ENCODE measurements at places on chromosomes 16 and 17.

DNA sequence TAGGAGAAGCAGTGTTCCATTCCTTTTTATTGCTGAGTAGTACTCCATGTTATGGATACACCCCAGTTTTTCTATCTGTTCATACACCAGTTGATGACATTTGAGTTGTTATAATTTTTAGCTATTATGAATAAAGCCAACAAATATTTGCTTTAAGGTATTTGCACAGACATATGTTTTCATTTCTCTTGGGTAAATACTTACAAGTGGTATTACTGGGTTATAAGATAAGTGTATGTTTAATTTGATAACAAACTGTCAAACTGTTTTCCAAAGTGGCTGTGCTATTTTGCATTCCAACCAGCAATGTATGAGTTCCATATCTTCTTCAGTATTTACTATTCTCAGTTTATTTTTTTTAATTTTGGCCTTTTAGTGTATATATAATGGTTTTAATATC, 27.7 kb upstream of the GFOD2 start:
- no peak for DNase-seq

DNA sequence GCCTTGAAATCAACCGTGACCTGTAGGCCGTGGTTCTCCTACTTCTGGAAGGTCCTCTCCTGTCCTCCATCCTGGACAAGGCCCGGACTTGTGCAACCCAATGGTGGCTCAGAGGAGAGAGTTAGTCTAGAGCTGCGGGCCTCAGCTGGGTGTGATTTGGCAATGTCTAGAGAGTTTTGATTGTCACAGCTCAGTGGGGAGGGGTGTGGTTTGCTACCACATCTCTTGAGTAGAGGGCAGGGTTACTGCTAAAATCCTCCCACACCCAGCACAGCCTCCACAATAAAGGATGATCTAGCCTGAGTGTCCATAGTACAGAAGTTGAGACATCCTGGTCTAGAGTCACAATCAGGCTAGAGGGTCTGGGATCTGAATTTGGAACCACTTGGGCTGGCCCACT, 40.3 kb downstream of the MYH13 start:
- DNase-seq = no peak

DNA sequence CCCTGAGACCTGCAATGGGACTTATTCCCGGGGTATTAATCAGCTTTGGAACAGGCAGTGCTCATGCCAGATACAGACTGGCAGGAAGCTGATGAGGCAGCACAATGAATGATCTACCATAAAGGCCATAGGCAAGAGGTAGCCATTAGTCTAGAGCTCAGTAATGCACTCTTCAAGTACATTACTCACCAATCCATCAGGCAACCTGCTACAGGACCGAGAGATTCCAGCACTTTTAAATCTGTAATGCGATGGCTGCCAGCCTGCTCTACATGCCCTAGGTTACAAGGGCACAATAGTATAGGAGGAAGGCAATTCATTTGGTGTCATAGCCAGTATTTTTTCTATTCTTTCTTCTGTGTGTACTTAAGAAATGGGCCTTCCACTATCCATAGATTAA, 217.8 kb upstream of the PMFBP1 start:
- DNase-seq = no peak

DNA sequence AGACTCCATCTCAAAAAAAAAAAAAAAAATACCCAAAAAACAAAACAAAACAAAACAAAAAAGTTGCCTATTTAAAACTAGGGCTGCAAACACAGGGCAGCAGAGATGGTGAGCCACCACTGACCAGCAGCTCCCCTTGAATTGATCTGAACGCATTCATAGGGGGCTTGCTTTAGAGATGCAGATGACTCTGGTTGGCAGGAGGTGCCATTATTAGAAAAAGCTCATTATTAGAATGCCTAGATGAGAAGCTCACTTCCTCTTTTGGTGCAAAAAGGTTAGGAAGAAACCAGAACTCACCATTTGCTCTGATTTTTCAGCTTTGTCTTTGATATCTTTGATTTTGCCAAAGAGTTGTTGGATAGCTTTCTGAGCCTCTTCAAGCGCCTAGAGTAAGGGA, 53.1 kb downstream of the VPS53 start:
- no peak for DNase-seq

- DNase-seq = no peak
These were observed 1.7 kb upstream of the CES5A start for GRCh38 chr16:55876854-55877253.

DNA sequence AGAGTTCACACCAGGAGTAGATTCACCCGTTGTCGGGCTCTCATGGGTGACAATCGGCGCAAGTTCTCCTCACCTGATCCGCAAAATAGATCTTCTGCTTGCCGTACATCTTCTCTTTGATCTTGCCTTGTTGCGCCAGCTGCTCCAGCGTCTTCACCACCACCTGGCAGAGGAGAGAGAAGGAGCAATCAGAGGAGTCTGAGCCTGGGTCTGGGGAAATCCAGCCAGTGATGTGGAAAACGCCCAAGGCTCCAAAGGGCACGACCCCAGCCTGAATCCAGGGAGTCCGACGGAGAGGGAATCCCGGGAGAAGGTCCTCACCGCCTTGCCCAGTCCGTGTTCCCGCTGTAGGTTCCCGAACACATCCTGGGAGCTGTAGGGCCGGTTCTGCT, 393 bp downstream of the PSMC3IP start:
- no peak for DNase-seq

- no peak for DNase-seq
These were observed 55.6 kb upstream of the ALOX12 start for GRCh38 chr17:6940186-6940649.

GRCh38 chr16:86078121-86078600, 179.2 kb downstream of the IRF8 start:
- DNase-seq = no peak

GRCh38 chr16:12021578-12022253, 45.2 kb downstream of the SNX29 start:
- no peak for DNase-seq

GRCh38 chr16:88086571-88087516, 135.6 kb downstream of the BANP start:
- DNase-seq = no peak

DNA sequence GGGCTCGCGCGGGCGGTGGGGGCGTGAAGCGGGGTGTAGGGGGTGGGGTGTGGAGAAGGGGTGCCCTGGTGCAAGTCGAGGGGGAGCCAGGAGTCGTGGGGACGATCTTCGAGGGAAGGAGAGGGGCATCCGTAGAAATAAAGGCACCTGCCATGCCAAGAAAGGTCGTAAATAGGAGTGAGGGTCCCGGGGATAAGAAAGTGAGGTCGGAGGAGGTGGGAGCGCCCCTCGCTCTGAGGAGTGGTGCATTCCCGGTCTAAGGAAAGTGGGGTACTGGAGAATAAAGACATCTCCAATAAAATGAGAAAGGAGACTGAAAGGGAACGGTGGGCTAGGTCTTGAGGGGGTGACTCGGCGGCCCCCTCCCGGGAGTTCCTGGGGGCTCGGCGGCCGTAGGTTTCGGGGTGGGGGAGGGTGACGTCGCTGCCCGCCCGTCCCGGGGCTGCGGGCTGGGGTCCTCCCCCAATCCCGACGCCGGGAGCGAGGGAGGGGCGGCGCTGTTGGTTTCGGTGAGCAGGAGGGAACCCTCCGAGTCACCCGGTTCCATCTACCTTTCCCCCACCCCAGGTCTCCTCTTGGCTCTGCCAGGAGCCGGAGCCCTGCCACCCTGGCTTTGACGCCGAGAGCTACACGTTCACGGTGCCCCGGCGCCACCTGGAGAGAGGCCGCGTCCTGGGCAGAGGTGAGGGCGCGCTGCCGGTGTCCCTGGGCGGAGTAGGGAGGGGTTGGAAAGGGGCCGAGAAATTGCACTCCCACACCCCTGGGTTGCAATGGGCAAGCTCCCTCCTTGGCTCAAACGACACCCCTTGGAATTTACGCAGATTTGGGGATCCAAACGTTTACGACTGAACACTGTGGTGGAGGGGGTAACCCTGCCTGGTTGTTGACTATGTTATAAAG, 888 bp downstream of the CDH1 start:
- no peak for DNase-seq

GRCh38 chr17:68763562-68763961, 162.4 kb upstream of the FAM20A start:
- no peak for DNase-seq

GRCh38 chr16:4381072-4381934, 9.7 kb downstream of the VASN start:
- DNase-seq = no peak

- DNase-seq = no peak
These were observed 2.9 kb downstream of the ARMC5 start for GRCh38 chr16:31461921-31462804.

- DNase-seq = no peak
These were observed 32.8 kb upstream of the RASD1 start for GRCh38 chr17:17528696-17529652.

DNA sequence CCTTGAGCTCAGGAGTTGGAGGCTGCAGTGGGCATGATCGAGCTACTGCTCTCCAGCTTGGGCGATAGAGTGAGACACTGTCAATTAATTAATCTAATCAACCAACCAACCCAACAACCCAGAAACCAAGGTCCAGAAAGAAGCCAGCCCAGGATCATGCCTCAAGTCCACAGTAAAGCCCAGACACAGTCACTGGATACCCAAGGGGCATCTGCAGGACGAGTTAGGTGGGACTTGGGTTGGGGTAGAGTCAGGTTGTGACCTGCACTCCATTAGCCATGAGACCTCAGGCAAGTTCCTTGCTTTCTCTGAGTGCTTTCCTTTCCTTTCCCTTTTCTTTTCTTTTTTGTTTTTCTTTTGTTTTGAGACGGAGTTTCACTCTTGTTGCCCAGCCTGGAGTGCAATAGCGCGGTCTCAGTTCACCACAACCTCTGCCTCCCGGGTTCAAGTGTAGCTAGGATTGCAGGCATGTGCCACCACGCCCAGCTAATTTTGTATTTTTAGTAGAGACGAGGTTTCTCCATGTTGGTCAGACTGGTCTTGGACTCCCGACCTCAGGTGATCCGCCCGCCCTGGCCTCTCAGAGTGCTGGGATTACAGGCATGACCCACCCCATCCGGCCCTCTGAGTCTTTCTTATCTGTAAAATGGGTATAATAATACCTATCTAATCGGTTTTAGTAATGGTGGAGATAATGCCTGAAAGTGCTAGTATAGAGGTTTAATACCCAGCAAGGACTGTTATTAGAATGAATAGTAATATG, 3.5 kb upstream of the HSD17B1 start:
- DNase-seq = no peak

DNA sequence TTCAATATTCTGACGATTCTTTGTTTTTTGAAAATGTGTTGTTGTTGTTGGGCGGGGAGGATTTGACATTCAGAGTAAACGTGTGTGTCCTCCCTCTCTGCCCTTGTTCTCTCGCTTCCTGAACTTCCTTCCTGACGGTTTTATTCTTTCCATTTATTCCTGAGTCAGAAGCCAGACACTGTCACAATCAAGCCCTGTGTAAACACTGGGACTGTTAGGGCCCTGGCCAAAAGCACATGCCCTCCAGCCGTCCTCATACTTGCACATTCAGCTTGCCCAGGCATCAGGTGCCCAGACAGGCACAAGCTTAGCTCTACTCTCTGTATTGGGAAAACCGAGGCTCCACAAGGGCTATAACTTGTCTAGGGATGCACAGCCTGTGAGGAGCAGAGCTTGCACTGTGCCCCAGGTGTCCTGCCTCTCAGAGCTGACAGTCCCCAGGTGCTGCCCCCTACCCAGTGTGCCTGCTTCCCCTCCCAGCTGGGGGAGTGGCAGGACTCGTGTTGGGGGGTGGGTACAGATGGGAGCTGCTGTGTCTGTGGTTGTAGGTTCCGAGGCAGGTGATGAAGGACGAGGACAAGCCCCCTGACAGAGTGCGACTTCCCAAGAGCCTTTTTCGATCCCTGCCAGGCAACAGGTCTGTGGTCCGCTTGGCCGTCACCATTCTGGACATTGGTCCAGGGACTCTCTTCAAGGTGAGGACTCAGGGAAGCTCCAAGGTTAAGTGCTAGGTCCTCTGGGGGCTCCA, 9.7 kb downstream of the ADGRG3 start:
- DNase-seq = no peak

DNA sequence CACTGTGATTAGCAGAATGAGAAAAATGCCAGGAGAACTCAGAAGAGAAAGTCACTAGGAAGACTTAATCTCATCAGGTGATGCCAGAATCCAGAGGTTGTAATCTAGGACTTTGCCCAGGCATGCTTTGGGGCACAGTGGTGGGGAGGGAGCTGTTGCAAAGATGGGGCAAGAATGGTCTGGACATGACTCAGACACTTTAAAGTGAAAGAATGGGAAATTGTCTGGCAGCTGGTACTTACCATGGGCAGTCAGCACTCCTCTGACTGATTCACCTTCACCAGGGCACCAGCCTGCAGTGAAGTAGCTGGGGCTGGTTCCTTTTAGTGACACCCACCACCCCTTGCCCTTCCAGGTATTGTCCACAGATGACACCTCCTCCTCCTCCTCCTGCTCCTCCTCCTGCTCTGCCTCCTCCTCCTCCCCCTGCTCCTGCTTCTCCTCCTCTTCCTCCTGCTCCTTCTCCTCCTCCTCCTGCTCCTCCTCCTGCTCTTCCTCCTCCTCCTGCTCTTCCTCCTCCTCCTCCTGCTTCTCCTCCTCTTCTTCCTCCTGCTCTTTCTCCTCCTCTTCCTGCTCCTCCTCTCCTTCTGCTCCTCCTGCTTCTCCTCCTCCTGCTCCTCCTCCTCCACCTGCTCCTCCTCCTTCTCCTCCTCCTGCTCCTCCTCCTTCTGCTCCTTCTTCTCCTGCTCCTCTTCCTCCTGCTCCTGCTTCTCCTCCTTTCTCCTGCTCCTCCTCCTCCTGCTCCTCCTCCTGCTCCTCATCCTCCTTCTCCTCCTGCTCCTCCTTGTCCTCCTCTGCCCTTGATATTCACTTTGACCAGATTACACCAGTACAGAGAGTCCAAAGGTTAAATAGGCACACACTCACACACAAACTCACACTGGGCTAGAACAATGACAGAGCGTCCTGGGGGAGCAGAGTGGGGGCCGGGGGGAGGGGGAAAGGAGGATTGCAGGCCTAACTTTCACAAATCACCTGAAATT, at the start of gene CHD9NB:
TSS of gene CHD9NB (minus strand) at position 379 of the 983 bp plus-strand sequence. CDS start 8,739 bp downstream, outside the sequence.
- peak; percentile 69 for DNase-seq

DNA sequence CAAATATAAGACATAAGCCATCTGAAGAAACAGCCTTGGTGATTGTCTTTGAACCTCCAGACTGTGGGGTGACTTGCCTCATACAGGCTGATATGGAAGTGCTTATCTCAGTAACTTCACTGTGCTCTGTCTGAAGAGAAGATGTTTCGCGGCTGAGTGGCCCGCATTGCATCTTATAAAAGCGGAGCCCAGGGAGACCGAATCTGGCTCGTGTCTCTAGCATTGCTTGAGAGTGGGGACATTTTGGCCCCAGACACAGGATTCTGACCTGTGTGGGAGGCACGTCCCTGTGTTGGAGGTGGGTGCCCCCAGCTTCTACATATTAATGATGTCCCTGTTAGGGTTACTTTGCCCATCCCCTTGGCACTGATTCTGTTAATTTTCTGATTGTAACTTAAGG, 66.4 kb downstream of the METRNL start:
- no peak for DNase-seq

- peak; percentile 82 for DNase-seq
These were observed 37.6 kb downstream of the ARHGAP27 start for GRCh38 chr17:45394913-45395568.
